ENCODE measurements at places on chromosomes 16 and 17.

DNA sequence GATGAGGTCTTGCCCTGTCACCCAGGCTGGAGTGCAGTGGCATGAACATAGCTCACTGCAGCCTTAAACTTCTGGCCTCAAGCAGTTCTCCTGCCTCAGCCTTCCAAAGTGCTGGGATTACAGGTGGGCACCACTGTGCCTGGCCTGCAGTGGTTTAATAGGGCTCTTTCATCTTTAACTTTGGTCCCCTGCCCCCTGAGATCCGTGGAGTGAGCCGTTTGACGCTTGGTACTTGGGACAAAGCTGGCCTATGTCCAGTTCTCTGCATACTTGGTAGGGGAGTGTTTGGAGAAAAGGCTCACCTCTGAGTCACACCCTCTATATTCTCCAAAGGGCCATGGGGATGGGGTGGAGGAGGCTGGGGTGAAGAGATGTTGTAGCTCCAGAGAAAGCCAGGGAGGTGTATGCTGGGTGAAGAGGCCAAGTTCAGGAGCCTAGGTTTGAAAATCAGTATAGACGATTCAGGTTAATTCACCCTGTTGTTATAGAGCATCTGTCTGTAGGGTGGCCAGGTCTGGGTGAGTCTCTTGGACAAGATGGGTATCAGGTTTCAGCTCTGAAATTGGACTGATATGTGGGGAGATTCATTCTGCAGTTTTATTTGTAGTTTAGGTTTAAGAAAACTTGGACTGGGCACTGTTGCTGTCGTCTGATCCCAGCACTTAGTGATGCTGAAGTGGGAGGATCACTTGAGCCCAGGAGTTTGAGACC lies 17.6 kb downstream of the ABCC1 start:
- peak; percentile 92 for DNase-seq

- no peak for DNase-seq
Observed at GRCh38 chr17:40535924-40536294, 29.4 kb downstream of the CCR7 start.

DNA sequence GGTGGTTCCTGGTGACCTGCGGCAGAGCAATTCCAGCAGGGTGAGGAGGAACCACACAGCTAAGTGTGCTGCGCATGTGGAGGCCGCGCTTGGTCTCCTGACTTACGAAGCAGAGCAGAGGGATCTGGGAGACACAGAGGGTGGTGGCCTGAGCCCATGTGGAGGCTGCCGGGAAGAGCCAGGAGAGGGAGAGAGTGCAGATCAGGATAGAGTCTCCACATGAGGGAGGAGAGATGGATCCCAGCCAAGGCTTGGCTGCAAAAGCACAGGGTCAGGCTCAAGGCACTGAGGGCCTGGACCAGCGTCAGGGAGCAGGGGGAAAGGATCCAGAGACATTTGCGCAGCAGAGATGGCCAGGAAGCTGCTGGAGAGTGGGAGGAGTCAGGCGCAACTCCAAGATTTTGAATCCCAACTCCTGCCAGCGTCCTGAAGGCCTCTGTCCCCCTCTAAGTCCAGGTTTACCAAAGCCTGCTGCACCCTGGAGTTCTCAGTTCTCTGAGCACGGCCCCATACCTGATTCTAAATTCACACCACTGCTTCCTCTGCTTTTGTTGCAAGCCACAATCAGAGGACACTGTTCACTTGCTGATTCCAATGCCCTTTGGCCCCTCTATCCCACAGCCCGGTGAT lies 11.3 kb upstream of the MLLT6 start:
- no peak for DNase-seq

DNA sequence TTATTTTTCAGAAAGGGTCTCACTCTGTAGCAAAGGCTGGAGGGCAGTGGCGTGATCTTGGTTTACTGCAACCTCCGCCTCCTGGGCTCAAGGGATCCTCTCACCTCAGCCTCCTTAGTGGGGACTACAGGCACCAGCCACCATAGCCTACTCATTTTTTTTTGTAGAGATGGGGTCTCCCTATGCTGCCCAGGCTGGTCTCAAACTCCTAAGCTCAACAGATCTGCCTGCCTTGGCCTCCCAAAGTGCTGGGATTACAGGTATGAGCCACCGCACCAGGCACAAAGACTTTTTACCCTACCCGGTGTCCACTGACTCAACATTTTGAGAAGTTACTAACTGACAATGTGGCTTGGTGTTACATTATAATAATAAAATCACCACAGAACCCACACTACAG lies 7.2 kb downstream of the GRB2 start:
- no peak for DNase-seq

DNA sequence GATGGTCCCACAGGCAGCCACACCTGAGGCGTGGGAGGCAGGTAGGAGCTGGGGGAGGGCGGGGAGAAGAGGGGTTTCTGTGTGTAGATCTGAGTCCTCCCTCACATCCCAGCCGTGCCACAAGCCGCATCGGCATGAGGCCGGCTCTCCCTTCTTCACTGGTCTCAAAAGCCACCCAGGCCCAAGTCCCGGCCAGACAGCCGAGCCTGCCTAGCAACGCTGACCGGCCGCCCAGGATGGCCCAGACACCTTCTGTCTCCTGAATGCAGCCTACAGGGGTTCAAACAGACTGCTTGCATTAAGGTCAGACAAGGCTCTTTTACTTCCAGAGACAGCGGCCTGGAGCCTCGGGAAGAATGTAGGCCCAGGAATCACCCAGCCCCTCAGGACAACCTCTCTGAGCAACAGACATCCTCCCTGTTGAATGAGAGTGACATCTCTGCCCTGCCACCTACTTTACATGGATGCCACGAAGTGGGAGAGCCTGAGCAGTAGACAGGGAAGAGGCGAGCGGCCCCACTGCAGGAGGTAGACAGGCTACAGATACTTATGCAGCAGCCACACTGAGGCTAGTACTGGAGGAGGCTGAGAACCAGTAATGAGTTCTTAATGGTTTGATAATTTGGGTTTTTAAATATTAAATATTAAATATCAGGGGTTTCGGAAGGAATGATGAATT lies 69.6 kb downstream of the N4BP1 start:
- no peak for DNase-seq
